ENCODE measurements at places on chromosomes 5 and 9.

DNA sequence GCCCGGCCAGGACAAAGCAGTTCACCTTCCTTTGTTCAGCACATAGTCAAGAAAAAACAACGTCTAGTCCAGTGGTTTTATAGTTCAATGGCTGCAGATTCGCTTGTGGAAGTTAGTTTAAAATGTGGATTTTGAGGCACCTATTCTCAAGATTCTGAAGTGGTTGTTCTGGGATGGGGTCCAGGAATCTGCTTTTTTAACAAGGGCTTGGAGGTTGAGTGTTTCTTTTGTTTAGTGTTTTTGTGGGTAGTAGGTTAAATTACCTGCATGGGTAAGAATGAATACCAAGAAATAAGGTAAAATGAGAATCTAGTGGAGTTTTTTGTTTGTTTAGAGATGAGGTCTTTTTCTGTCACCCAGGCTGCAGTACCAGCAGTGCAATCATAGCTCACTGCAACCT, 28.4 kb upstream of the NADK2 start:
- no peak for DNase-seq

DNA sequence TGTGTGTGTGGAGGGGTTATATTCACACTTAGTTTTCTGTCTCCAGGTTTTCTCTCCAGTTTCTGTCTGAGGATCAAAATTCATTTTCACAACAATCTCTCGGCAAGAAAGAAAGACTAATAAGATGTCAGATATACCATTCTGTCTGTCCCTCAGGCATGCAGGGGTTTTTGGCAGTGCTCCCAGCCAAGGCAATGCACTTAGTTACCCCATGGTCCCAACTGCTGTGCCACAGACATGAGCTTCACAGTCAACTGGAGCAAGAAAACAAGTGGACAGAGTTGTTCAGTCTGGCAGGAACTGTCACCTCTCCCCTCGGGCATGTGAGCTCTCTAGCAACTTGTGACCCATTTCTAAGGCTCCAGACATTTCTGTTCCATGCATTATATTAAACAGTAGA, 101.7 kb upstream of the LHFPL2 start:
- no peak for DNase-seq

DNA sequence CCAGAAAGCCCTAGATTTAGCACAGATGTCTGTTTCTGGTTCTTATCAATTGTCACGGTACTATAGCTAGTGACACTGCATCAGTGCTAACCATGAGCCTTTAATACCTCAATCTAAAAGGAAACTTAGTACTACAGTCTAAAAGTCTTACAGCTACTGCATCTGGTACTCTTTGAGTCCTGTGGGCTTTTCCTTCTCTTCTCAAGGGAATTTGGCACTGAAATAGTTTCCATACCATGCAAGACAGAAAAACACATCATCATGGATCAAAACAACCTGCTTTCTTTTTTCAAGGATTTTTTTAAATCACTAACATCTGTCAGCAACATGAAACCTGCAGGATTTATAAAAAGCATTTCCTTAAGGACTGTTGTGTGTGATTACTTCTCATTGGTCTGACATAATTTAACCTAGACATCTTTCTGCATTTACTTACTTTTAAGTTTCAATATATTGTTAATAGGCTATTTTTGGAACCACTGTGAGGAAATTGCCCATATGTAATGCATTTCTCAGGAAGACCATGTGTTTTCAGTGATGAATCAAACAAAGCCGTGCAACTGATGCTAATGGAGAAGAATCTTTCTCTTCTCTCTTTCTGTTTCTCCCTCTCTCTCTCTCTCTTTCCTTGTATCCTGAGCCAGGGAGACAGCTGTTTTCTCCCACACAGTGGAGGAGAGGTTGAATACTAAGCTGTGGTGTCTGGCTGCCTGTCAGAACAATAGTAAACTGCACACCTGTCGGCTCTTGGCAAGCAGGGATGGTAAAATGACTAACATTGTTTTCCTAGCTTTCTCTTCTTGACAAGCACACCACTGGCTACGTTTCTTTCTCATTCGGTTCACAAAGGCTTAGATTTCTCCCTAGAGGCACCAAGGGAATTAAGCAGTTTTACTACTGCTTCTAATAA, 273.4 kb downstream of the CSNK1G3 start:
- DNase-seq: no peak

DNA sequence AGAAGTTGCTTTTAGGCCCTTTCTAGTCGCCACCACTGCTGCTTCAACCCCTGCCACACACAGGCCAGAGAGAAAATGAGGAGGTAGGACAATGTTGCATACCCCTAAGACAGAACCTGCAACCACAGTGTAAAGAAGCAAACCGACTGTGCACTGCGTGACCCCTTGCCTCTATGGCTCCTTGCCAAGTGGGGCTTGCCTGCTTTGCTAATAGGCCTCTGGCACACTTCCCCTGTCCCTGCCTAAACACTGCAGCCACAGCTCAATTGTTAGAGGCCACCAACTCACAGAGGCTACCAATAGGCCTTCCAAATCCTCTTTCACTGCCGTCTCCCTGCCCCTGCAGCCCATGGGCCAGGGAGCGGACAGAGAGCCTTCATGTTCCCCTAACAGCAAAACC, 280.1 kb downstream of the CDH10 start:
- no peak for DNase-seq

DNA sequence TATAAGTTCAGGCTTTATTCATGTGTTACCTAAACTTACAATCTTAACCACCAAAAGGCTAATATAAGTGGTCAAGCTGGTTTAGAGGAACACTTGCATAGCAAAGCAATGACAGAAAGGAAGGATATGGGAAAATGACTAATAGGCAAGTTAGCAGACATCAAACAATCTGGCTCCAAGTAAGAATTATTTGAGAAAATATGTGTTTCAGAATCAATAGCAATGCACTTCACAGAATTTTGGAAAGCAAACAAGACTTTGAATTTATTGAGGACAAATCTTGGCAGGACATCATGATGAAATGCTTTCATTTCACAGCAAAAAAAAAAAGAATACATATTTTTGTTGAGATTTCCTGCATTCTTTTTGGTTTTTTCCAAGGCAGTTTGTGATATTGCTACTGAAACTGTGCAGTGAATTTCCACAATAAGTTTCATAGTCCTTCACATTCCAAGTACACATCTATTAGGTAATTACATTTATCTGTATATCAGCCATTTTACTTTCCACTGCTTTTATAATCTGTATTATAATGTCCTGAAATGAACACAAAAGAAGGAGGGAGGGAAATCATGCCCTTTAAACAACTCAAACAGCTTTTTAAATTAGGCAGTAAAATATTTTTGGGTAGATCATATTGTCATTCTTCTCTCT, 417.9 kb downstream of the NR2F1-AS1 start:
- DNase-seq: no peak

GRCh38 chr9:112093147-112093869, 81.8 kb downstream of the SUSD1 start:
- DNase-seq: no peak

GRCh38 chr5:149372076-149372795, 6.9 kb downstream of the IL17B start:
- DNase-seq: no peak

GRCh38 chr5:135174315-135175096, 140.5 kb upstream of the PITX1 start:
- no peak for DNase-seq

DNA sequence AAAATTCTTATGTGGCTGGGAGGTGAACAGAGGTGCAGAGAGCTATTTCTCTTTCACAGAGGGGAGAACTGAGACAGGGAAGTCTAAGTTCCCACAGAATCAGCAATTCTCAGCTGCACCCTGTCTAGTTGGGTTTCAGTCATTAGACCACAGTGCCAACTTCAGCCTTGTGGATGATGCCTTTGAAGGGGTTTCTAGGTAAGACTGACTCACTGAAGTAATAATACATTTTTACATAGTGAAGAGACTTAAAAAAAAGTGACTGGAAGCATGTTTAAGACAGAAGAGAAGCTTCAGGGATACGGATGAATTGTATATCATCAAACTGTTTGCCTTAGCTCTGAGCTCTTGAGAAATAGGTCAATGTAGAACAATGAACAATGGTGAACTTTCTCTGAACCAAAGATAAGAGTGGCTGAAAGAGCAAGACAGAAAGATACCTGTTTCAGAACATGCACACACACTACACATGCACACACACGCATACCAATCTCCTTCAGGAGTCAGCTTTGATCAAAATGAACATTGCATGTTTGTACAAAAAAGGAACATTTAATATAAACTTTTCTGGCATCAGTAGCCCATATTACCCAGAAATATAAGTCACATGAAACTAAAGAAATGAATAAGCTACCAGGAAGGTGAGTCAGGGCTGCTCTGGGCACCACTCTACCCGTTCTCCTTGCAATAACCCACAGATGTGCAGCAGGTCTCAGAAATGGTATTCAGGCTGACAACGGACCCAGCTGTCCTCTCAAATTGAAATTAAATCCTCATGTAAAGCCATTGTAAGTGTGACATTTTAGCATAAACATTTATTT, 12.6 kb upstream of the FYB1 start:
- no peak for DNase-seq

DNA sequence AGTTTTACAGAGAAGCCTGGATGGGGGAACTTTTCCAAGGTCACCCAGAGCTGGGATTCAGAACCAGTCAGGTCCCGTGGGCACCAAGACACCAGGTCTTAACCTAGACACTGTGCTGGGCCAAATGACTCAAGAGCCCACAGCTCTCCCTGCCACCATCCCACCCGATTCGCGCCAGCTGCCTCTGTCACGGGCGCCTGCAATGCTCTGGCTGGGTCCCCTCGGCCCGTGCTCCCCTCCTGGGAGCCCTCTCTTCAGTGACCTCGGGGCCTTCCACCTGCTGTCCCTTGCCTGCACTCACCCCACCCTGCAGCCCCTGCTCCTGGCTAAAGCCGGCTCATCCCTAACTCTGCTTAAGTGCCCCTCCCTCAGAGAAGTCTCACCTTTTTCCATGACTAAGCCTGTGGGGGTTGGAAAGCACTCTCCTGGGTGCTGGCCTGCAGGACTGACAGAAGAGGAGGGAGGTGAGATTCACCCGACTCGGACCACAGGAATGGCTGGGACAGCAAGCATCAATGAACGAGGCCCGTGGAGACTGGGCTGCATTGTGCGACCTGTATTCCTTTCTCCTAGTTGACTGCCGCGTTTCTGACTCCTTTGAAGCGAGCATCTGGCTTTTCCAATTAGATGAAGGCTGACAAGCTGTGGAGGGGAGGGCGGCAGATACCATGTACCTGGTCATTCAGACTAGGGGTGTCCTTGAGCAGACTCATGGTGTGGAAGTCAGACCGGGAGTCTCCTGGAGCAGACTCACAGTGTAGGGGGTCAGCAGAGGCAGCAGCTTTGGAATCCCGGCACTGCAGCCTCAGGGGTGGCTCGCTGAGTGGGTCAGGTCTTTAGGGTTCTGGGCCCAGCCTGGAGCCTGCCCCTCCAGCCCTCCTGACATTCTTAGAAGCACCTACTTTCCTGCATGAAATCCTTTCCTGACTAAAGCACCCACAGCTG, 5.8 kb upstream of the IL4 start:
- DNase-seq: no peak

DNA sequence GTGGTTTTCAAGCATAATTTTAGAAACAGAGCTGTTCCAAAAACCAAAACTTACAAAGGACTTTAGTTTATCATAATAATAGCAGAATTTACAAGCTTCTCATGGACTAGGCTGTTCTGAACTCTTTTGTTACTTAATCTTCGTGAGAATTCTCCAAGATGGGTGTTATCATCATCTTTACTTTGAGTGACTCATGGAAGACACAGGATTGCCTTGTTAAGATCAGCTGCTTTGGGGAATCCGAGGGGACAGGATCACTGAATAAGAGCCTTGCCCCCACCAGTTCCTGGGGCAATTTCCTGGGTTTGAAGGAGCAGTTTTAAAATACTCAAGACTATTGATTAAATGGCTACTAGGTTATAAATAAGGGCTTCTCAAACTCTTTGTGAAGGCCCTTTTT, 80.5 kb downstream of the CFAP90 start:
- no peak for DNase-seq

DNA sequence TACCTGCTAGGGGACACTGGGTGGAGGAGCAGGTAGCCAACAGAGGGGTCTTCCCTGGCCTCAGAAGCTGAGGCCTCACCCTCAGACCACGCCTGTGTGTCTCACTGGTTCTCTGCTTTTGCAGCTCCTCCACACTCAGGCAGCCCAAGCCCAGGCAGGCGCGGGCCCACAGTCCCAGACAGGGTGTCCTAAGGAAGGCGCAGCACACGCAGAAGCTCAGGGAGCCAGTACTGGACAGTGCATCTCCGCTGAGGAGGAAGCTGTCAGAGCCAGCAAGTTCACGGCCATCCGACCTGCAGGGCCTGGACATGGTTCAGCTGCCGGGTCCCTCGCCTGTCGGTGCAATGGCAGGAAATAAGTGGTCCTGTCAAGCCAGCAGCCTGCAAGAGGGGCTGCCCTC, 25.3 kb downstream of the CFAP90 start:
- DNase-seq: no peak

DNA sequence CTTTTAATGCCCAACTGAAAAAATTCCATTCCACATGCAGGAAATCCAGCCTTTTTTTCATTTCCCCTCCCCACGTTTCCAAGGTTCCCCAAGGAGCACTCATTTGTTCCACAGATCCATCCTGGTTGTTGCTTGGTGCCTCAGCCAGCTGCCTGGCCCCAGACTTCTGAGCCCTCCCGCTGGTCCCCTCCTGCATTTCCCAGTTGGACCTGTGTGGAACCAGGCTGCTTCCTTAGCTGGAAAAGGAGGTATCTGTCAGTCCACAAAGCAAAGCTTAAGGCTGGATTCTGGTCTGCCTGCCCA, 44.8 kb downstream of the ANGPTL2 start:
- no peak for DNase-seq

DNA sequence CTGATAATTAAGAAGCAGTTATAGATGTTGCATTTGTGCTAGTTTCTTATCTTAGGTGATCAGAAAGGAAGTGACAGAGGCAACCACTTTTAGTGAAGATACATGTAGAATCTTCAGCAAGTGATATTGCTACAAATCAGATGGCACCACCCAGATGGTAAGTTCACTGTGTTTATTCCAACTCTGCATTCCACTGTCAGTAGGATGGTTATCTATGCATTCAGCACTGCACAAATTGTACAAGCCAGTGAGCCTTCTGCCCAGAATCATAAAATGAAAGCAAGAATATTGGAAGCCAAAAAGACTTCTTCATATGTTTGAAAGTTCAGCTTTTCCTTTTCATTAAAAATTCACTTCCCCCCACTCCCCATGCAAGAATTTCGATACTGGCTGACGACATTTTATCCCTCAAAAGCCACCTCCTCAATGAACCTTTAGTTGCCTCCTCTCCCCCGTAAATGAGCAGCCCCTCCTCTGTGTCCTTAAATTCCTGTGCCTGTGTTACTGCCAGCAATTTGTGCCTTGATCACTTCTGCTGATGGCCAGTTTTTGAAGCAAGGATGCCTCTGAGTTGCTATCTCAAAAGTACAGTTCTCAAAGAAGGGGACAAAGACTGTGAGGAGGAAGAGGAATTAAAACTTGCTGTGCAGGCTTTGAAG, 91.6 kb downstream of the ZSWIM6 start:
- DNase-seq: no peak

Data from hypothalamus (tissue), 51 donors.